ENCODE measurements at places on chromosomes 1 and 21.

GRCh38 chr1:8818325-8818775 lies 910 bp upstream of the RERE start:
- peak; percentile 80 for DNase-seq

DNA sequence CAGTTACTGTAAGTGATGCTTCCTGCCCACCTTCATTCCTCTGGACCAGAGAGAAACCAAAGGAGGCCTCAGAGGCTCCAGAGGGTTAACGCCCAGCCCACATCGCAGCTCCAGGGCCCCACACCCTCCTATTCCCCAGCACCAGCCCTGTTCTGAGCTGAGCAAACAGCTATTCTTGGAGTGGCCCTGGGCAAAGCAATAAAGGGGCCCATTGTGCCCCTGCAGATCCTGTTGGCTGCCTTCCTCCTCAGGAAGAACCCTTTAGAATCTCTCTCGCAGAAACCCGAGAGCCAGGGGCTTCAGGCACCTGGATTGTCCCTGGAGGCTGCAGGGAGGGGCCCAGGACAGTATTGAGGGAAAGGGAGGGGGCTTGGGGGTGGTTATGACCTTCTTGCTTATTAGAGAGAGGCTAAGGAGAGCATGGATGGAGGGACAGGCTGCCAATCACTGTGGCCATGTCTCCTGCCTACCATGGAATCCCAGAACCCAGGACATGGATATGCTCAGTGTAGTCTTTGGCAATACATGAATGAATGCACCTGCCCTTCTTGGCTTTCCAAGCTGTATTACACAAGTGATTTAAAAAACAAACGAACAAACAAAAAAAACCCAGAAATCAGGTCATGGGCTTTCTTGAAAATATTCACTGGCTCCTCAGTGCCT lies 9.2 kb downstream of the PADI2 start:
- DNase-seq, result no peak

GRCh38 chr1:58084266-58084665 lies 462.3 kb downstream of the OMA1 start:
- DNase-seq, result peak; percentile 4

- peak; percentile 32 for DNase-seq
Observed at GRCh38 chr1:74731399-74732052, 1.3 kb downstream of the CRYZ start.

- no peak for DNase-seq
Observed at GRCh38 chr21:26025536-26026512, 144.7 kb downstream of the APP start.

GRCh38 chr1:208541225-208541855 lies 297.2 kb upstream of the PLXNA2 start:
- DNase-seq, result no peak

DNA sequence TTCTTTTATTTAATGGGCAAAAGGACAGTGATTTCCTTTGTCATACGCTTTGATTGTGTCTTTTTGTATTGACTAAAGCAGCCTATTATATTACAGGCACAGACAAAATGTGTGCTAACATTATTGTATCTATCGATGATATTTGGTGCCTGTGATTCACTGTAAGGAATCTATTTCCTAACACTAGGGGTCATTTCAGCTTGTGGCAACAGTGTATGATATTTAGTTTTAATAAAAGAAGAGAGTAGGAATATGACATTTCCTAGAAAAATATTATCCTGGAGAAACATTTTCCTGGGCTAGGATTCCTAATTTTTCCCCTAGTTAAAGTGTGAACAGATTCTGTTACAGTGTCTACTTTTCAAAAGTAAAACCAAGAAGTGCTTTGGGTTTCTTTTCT lies 42.8 kb downstream of the TYW3 start:
- peak; percentile 7 for DNase-seq

- DNase-seq, result peak; percentile 37
Observed at GRCh38 chr1:6037338-6037762, 8.3 kb upstream of the KCNAB2 start.

GRCh38 chr1:43835082-43836021 lies 98.2 kb upstream of the ARTN start:
- peak; percentile 84 for DNase-seq

DNA sequence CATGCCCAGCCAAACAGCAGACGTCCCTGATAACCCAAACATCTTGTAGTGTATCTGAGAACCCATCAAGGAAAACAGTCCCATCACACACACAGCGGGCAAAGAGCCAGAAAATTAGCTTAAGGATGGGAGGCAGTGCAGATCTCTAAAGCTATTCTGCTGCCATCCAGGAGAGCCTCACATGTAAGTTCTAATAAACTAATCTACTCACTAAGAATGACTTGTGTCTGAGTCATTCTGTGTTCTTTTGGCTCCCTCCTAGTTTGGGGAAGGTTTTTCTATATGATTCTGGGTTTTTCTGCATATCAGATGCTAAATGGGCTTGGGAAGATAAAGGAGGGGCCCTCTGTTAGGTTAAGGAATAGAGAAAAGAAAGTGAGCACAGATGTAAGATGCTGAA lies 162.8 kb downstream of the HUNK start:
- DNase-seq, result no peak

GRCh38 chr1:172761581-172762486 lies 102.9 kb downstream of the FASLG start:
- DNase-seq, result peak; percentile 37

DNA sequence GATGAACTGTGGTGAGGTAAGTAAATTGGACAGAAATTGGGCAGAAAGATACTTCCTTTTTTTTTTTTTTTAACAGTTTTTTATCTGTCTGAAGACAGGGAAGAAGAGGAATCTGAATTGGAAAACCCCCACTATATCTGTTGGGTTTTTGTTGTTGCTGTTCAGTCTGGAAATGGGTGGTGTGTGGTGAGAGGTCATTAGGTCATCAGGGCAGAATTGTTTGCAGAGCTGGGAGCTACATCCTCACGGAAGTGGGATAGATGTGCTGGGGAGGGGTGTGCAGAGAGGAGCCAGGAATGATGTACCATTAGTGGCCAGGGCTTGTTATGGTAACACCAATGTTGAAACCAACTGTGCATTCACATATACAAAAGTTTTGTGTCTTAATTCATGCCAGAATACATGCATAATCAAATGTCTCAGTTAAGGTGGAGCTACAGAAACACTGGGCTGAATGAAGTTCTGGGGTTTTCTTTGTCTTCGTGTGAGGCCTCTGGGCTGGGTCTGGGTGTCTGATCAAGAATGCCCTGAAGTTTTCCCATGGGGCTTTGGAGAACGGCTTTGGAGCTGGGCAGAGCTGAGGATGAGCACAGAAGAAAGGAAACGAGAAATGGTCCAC lies 12.4 kb downstream of the USP25 start:
- DNase-seq, result no peak

- no peak for DNase-seq
Observed at GRCh38 chr1:52627028-52627427, 5.9 kb upstream of the SHISAL2A start.

DNA sequence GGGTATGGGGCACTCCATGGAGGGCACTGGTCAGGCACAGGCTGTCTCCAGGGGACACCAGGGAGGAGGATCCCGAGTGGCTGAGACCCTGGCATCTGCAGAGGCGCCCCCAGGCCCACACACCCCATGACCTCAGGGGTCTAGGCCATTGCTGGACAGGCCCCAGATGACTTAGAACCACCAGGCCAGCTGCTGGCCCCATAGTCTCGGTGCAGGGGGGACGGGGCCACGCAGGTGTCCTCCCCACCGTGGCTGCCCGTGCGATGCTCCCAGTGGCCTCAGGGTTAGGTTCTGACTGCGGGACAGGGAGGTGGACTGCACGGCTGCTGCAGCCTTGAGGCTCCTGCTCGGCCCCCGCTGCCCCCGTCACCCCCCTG lies 44.0 kb downstream of the MORN1 start:
- no peak for DNase-seq

GRCh38 chr1:229376521-229376920 lies 33.7 kb upstream of the CCSAP start:
- no peak for DNase-seq

DNA sequence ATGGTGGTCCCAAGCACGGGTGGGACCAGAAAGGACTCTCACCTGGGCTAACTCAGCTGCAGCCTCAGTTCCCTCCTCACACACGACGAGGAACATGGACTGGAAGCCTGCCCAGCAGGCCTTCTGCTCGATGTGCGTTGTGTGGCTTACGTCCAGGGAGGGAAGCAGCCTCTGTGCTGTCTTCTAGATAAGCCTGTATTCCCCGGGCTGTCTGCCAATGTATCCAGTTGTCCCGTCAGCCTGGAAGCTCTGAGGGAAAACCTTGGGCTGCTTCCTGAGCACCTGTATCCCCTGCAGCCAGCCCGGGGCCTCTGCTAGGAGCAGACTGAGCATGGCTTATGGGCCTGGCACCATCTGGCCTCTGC lies 10.5 kb downstream of the PCSK9 start:
- DNase-seq, result no peak

DNA sequence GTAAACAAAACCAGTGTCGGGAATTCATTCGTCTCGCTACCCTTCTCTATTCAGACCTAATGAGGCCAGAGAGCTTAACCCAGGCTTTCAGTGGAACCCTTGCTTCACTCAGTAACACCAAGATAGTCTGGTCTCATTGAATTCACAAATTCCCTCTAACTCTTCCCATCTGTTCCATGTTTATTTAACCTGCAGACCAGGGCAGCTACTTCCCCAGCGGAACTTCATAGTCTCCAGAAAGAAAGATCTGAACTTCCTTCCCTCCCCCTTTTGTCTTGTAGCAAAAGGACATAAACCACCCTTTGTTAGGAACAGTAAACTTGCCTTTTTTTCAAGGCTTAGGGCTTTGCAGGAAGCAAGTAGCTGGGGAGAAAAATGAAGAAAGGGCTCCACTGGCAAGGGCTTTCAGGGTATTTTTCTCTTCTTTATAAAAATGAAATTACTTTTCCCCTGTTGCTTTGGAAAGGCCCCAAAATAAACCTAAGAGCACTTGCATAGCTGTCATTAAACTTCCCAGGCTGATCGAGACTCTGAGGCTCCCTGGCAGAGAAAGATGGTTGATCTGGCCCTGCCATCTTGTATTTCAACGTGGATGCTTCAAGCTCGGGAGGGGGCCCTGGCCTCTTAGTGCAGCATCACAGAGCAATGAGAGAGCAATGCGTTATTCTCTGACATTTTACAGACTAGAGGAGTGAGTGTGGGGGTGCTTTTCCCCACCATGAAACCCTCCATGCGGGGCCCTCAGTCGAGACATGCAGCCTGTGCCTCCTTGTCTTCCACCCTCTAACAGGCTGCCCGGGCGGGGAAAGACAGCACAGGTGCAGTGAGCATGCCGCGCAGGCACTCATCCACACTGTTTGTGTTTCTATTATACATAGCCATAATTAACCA lies 30.0 kb downstream of the MIS18A start:
- DNase-seq, result no peak

DNA sequence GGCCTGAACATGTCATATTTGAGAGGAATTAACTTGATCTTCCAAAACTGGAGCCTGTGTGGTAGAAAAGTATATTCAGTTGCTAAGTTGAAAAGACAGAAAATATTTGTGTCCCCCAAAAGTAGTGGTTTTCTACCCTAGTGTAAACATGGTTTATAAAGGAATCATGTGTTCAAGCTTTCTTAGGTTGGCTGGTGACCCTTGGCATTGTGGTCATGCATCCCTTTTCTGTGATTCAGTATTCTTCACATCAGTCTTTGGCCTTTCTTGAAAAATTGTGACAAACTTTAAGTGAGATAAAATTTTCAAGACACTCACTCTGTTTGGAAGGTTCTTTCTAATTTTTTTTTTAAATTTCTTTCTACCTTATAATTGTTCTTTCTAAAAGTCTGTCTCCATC lies 193.2 kb downstream of the DHRS3 start:
- no peak for DNase-seq

DNA sequence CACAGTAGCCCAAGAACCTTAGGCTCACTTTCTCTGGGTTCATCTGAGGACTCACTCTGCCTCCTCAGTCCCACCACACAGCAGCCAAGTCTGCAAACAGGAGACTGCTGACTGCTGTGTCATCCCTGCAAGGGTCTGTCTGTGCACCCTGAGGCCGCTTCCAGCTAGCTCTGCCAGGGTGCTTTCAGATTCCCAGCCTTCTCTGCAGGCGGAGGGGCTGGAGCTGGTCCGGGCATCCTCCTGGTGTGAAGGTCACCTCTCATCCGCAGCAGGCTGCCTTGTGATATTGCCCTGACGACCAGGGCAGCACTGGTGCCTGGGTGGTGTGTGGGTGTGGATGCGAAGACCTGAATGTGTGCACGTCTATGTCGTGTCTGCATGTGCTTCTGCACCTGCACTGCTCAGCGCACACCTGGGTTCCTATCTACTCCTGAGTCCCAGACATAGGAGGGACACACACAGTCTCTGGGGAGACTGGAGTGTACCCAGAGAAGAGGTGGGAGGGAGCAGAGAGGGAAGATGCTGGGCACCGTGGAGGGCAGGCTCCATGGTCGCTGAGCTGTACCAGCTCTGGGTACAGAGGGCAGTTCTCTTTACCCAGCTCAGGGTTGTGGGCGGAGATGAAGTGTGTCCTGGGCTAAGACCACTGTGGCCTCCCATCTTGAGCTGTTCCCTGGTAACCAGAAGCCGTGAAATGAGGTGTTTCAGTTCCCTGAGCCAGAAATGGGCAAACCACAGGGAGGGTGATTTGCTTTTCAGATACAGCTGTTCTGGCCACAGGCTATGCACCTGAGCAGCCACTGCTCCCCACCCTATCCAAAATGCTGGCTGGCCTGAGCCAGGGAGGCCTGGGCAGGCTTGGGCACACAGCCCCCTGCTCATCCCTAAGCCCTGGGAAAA lies 160.9 kb upstream of the CSF3R start:
- DNase-seq, result no peak

- DNase-seq, result no peak
Observed at GRCh38 chr1:247370786-247371732, 39.4 kb upstream of the ZNF496 start.

GRCh38 chr1:188958461-188959115 lies 1519.1 kb downstream of the BRINP3 start:
- DNase-seq, result peak; percentile 39

GRCh38 chr21:15564907-15565306 lies 164.9 kb upstream of the USP25 start:
- no peak for DNase-seq

DNA sequence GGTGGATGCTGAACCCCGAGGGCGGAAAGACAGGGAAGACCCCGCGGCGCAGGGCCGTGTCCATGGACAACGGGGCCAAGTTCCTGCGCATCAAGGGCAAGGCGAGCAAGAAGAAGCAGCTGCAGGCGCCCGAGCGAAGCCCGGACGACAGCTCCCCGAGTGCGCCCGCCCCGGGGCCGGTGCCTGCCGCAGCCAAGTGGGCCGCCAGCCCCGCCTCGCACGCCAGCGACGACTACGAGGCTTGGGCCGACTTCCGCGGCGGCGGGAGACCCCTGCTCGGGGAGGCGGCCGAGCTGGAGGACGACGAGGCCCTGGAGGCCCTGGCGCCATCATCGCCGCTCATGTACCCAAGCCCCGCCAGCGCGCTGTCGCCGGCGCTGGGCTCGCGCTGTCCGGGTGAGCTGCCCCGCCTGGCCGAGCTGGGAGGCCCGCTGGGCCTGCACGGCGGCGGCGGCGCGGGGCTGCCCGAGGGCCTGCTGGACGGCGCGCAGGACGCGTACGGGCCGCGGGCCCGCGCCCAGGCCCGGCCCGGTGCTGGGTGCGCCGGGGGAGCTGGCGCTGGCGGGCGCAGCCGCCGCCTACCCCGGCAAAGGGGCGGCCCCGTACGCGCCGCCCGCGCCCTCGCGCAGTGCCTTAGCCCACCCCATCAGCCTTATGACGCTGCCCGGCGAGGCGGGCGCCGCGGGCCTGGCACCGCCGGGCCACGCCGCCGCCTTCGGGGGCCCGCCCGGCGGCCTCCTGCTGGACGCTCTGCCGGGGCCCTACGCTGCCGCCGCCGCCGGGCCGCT lies 20.7 kb downstream of the FOXO6 start:
- peak; percentile 75 for DNase-seq

GRCh38 chr1:214400131-214400530 lies 119.2 kb downstream of the SMYD2 start:
- DNase-seq, result no peak

- no peak for DNase-seq
Observed at GRCh38 chr1:235639226-235640205, 10.1 kb downstream of the GNG4 start.

Measured in adipocyte (in vitro differentiated cells).